ENCODE measurements at places on chromosomes 2 and 18.

DNA sequence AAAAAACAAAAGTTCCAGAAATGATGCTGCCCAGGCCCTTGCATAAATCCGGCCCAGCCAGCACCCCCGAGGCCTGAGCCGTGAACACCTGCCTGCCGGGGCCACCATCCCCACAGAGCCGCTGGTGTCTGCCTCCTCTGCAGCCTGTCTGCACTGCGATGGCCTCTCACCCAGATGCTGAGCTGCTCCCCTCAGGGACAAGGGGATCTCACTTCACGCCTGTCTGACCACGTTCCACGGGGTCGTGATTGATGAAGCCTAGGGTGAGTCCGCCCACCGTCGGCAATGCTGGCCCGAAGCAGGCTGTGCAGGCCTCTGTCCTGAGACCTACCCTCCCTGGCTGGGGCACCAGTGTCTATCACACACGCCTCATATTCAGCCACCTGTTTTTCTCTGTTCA, 444.2 kb downstream of the EIPR1 start:
- no peaks in the 10 kb centered on the region for H3K4me1 ChIP-seq
- H3K36me3 ChIP-seq: no peaks in the 10 kb centered on the region
- H3K4me3 ChIP-seq: no peak overlapping the region
- H3K27ac ChIP-seq: no peak overlapping the region

GRCh38 chr18:11998193-11998592, 16.9 kb downstream of the IMPA2 start:
- no peaks in the 10 kb centered on the region for H3K36me3 ChIP-seq
- no peak overlapping the region for H3K4me3 ChIP-seq
- DNase-seq: no peak
- peaks cover 11% of the 10 kb centered on the region for H3K4me1 ChIP-seq
- no peak overlapping the region for H3K27ac ChIP-seq

GRCh38 chr18:56139792-56140254, 498.6 kb downstream of the TXNL1 start:
- no peaks in the 10 kb centered on the region for H3K36me3 ChIP-seq
- H3K4me3 ChIP-seq: no peak overlapping the region
- DNase-seq: no peak
- H3K4me1 ChIP-seq: no peaks in the 10 kb centered on the region
- no peak overlapping the region for H3K27ac ChIP-seq

DNA sequence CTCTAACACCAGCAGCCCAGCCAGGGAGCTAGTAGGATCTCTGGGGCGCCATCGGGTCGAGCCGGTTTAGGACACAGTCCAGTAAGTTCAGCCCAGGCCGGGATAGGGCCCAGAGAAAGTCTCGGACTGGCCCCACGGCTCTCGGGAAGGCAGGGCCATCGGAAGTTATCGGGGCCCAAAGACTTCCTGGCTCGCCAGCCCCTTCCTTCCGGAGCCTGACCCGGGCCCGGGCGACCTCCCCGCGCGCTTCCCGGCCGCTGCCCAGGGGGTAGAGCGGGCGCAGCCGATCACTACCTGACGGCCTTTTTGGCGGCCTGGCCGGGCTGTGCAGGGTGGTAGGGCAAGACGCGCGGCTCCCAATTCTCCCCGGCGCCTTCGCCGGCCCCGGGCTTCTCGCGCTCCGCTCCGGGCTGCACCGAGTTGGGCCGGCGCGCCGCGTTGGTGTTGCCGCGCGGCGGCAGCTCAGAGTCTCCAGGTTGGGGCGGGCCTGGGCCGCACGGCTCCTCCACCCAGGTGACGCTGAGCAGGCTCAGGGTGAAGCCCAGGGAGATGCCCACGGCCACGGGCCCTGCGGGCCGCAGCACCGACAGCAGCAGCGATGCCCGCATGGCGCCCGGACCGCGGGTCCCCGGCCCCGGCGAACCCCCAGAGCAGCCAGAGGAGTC, 546 bp downstream of the CHPF start:
- no peak for DNase-seq
- H3K4me3 ChIP-seq: peak overlapping the region; percentile 91
- H3K27me3 ChIP-seq: peaks cover 16% of the 10 kb centered on the region
- H3K36me3 ChIP-seq: peaks cover 15% of the 10 kb centered on the region
- peak overlapping the region; percentile 19 for H3K27ac ChIP-seq

DNA sequence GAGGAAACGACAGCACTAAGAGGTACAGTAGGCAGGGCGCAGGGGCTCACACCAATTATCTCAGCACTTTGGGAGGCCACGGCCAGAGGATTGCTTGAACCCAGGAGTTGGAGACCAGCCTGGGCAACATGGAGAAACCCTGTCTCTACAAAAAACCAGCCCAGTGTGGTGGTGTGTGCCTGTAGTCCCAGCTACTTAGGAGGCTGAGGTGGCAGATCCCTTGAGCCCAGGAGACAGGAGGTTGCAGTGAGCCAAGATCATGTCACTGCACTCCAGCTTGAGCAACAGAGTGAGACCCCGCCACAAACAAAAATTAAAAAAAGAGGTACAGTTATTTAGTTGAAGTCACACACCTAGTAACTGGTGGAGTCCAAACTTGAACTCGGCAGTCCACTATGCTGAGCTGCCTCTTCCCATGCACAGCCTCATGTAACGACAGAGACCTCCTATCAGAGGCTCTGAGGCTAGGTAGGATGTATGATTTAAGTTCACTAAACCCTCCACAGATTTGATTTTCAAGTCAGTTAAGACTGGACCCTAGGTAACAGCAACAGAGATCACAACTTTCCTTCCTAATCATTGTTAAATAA, 8.7 kb downstream of the STK17B start:
- no peaks in the 10 kb centered on the region for H3K27me3 ChIP-seq
- no peak for DNase-seq
- H3K4me3 ChIP-seq: peak overlapping the region; percentile 79
- peaks cover 57% of the 10 kb centered on the region for H3K4me1 ChIP-seq

Measured in activated T-helper 2 cell treated with anti-CD3 and anti-CD28 coated beads, Interferon-gamma antibody, Interleukin-2, Interleukin-4, amounts not matched to agents 10 μg/mL and 5 μg/mL and 100 μg/mL, durations not matched to agents 14 hours and 24 hours and 36 hours (primary cell).